ENCODE measurements at places on chromosomes 2 and 18.

DNA sequence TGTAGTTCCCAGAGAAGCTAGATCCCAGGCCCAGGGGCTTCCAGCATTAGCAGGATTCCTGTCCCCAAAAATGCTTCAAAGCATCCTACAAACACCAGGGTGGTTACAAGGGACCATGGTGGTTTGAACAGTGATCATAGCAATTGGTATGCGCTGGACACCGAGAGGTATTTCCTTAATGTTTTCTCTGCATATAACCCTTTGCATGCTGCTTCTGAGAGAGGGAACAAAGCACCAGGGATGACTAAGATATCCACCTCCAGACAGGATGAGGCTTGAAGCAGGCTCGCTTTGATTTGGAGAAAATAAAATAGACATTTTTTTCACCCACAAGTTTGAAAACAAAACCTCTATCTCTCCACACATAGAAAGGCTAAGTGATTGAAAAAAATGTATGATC, 50.5 kb upstream of the TSPYL6 start:
- no peak for DNase-seq

GRCh38 chr2:112765251-112765650, 842 bp upstream of the CKAP2L start:
- no peak for DNase-seq

GRCh38 chr2:189091253-189091652, 88.3 kb downstream of the COL5A2 start:
- DNase-seq: no peak

- no peak for DNase-seq
Observed at GRCh38 chr2:121582272-121582671, 51.6 kb downstream of the RNU4ATAC start.

GRCh38 chr18:76837071-76837470, 14.7 kb downstream of the ZNF236 start:
- DNase-seq: no peak

DNA sequence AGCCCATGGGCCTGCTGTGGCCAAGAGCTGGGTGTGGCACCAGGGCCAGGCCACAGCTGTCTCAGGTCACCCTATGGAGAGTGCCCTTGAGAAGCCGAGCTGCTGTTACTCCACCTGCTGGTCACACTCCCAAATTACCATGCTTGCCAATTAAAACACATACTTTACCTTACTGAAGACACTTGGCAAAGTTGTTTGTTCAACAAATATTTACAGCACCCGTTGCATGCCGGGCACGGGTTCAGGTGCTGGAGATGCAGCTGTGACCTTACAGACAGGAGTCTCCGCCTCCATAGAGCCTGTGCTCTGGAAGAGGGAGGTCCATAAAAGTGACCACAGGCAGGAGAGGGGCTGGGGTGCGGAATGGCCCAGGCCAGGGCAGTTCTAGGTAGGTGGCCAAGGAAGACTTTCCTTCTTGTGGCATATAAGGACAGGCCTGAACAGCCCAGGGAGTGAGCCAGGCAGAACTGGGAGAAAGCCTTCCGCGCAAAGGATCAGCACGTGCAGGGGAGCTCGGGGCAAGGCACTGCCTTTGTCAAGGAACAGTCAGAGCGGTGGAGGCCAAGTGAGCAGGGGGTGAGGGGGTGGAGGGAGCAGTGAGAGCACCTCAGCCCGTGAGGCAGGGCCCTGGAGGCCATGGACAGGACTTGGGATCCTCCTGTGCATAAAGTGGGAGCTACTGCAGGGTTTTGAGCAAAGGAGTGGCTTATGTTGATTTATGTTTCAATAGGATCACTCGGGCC, 23.6 kb upstream of the RBM44 start:
- peak; percentile 15 for DNase-seq

- DNase-seq: no peak
Observed at GRCh38 chr2:149430743-149431736, 100.7 kb downstream of the LYPD6 start.

GRCh38 chr2:25980076-25980887, 2.0 kb downstream of the KIF3C start:
- no peak for DNase-seq

DNA sequence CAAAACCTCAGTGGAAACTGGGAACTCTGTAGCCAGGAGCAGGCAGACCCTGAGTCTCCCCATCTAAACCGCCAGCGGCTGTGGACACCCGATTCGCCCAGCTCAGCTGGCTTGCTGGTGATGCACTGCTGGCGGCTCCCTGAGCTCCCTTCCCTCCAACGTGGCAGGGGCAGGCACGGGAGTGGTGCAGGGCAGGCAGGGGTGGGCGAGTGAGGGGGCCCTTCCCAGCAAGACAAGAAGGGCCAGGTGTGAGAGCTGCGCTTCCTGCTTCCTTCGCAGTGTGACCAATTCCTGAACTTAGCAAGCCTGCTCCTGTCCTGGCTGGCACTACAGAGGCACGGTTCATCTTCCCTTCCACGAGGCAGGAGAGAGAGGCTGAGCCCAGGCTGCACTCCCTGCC, 12.3 kb upstream of the SEMA4C start:
- no peak for DNase-seq

DNA sequence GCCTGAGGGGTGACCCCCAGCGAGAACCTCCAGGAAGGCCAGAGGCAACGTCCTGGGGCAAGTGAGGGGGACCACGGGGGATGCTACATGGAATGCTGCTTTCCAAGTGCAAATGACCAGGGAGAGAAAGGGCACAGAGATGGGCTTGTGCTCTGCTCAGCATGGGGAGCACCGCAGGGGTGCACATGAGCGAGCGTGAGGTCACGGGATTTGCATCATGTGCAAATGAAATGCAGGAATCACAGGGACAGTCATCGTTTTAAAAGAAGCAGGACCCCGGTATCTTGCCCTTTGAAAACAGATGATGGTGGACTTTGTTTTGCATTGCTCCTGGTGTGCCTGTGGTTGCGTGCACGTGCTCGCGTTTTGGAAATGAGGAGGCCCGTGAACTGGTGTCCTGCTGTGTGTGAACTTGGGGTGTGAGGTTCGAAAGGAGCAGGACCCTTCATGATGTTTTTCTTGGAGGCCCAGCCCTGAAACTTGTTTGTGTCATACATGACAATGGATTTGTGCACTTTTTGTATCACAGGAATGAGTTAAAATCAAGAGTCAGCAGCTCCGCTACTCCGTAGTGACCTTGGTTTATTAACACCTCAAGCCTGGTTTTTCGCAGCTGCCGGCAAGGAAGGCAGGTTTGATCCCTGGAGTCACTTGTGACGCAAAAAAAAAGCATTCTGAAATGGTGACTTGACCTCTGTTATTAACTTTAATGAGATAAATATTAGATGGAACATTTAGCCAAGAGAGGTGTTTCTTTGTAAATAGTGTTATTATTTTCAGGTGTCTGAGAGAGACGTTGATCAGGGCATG, 234.5 kb downstream of the LDLRAD4 start:
- no peak for DNase-seq

GRCh38 chr2:86645752-86646151, 22.1 kb upstream of the RNF103 start:
- no peak for DNase-seq

DNA sequence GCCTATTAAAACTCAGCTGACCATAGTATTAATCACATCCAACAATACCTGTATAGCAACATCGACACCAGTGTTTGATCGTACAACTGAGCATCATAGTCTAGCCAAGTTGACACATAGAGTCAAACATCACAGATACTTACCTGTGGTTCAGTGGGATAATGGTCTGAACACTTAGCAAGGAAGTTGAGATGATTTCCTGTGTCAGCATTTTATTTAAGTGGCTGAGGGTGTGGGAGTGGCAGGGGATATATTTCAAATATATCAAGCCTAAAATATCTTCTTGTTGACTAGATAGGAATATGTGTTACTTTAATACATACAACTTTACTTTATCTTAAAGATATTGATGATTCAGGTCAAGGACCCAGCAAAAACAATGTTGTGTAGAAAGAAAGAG, 1038.6 kb downstream of the TSN start:
- no peak for DNase-seq

GRCh38 chr2:239539776-239540100, 138.9 kb upstream of the HDAC4 start:
- no peak for DNase-seq

GRCh38 chr2:198385326-198385725, 580.9 kb downstream of the PLCL1 start:
- DNase-seq: no peak

DNA sequence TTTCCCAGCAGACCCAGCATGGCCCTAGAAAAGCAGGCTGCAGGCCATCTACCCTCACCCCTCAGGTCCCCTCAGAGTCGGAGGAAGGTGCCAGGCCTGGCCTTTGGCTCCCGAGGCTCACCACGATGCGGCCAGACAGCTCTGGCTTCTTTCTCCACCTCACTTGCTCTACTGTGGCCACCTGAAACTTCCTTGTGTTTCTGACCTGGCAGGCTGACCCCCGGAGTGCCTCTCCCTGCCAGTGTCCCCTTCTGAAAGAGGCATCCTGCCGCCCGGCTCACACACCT, 375.0 kb upstream of the HS6ST1 start:
- no peak for DNase-seq

GRCh38 chr2:196171248-196171871, at the start of gene STK17B:
TSS of gene STK17B (minus strand) at chr2:196171578. CDS start at chr2:196163383, 8,195 bp downstream.
- peak; percentile 95 for DNase-seq

DNA sequence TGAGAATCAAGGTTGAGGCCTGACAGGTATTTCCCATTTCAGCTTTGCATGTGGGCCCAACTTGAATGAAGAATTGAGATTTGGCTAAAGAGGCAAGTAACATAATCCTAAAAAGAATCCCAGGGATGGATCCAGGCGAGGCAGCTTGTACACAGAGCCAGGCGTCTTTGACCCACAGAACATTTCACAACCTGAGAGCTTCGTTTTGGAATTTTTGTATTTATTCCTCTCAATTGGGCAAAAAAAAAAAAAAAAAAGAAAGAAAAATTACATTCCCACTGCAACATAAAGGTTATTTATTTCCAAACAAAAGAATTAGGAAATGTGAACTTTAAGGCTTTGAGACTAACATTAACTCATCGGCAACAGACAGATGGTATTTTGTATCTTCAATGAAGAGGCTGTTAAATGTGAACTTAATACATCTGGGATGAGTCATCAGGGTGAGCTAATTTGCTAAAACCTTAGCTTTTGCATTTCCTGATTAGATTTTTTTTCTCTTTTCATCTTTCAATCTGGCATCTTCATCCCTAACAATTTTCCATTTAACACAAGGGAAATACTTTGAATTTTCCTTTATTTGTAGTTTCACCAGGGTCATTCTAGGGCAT, 478.5 kb upstream of the TNP1 start:
- DNase-seq: no peak

- no peak for DNase-seq
Observed at GRCh38 chr2:130736487-130736886, 7.6 kb downstream of the GPR148 start.

- no peak for DNase-seq
Observed at GRCh38 chr2:32617599-32618189, 10.2 kb upstream of the TTC27 start.

DNA sequence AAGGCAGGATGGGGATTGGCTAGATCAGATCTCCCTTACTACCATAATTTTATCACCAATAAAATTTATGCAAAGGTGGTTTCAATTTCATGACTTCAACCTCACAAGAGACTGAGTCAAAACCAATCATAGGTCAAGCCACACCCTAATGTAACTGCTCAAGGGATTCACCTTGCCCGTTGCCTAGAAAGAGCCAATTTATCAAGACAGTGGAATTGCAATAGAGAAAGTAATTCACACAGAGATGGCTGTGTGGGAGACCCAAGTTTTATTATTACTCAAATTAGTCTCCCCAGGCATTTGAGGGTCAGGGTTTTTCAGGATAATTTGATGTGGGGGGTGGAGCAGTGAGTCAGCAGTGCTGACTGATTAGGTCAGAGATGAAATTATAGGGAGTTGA, 340.6 kb downstream of the RND3 start:
- DNase-seq: no peak

DNA sequence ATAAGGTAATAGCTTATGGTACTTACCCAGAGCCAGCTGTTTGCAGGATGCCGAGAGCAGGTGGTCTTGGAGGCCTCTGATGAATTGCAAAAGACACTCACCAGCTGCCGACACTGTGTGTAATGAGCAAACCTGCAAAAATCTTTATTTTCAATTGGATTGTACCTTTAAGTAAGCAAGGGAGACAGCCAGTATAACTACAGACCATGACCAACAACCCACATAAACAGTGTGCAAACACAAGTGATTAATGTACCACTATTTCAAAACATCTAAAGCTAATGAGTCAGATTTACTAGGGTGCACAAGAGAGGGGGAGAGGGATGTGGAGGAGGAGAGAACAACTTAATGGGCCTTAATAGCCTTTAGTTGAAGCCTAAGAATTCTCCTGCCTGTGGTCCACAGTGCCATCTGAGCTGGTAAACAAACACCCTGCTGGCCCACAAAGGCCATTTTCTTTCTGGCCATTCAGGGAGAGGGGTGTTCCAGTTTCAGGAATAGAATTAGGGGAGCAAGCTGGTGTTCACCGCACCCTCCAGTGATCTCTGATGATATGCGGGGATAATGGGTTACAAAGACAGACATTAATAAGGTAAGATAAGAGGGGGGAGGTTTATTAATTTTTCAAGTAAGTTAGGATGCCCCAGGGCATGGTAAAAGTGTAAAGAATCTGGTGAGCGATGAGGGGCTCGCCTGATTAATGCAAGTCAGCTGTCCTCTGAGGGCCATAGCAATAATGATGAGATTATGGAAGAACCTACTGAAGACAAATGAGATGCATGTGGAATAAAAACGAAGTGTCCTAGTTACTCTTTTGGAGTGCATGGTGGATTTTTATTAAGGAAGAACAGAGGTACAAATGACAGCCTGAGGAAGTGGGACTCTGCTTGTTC, 196.4 kb downstream of the HRH4 start:
- DNase-seq: no peak

- no peak for DNase-seq
Observed at GRCh38 chr2:44941551-44942234, at the start of gene SIX3. TSS of gene SIX3 (plus strand) at chr2:44941702. CDS start at chr2:44942105, 403 bp downstream.

DNA sequence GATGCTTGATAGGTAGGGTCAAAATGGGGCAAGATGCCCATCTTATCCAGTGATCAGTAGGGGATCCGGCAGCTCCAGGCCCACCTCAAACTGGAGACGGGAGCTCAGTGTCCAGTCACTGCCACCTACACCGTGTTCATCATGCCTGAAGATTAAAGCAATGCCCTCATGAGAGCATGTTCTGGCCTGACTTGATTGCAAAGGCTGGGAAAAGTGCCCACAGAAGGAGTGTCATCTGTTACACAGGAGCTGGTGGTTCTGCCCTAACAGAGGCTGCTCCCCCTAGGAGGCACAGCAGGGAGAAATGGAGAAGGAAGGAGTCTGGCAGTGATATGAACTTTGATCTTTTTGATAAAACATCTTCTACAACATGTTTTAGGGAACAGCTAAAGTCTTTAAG, 92.3 kb downstream of the CCBE1 start:
- no peak for DNase-seq

DNA sequence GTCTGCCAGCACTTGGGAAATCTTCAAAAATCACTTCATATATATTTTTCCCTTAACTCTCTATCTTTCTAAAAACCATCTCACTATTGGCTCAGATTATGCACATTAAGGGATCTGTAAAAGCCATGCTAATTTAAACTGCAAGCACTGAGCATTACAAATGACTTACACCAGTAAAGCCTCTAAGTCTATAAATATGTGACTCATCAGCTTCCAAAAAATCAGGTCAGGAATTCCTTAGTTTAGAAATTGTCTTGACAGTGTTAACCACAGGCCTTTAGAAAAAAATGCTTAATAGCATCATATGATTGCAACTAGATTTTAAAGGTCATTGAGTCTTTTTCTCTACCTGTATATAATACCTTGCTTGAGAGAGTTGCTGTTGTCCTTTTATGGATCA, 1113.6 kb upstream of the PIK3C3 start:
- DNase-seq: no peak

- no peak for DNase-seq
Observed at GRCh38 chr2:69689466-69689865, 45.9 kb upstream of the AAK1 start.

Measured in stimulated activated CD8-positive, alpha-beta memory T cell treated with anti-CD3 and anti-CD28 coated beads, Interleukin-7, amount 100 ng/mL, for 1 hour (primary cell).